ENCODE measurements at places on chromosomes 2 and 18. TPM values are rescaled to one million over a fixed set of nuclear protein-coding genes. Genes with fewer than 3 reads are reported as not detected.

Gene TSHZ1
- polyA plus RNA-seq = 5.5 TPM

Gene MRO
- 0.06 TPM for polyA plus RNA-seq

Gene EFHD1
- polyA plus RNA-seq = not detected

Gene FAM124B
- polyA plus RNA-seq = not detected

Gene TMEM178A
- polyA plus RNA-seq = 1.2 TPM

Gene PREPL
- polyA plus RNA-seq = 79.6 TPM

Gene CDH2
- 42.6 TPM for polyA plus RNA-seq

Gene SLC38A11
- polyA plus RNA-seq = 0.52 TPM

Gene ANKRD23
- polyA plus RNA-seq = 0.81 TPM

Gene HTR2B
- 1.2 TPM for polyA plus RNA-seq

Gene PTPRM
- polyA plus RNA-seq = 81.1 TPM

Gene PLCL1
- 0.22 TPM for polyA plus RNA-seq

DNA sequence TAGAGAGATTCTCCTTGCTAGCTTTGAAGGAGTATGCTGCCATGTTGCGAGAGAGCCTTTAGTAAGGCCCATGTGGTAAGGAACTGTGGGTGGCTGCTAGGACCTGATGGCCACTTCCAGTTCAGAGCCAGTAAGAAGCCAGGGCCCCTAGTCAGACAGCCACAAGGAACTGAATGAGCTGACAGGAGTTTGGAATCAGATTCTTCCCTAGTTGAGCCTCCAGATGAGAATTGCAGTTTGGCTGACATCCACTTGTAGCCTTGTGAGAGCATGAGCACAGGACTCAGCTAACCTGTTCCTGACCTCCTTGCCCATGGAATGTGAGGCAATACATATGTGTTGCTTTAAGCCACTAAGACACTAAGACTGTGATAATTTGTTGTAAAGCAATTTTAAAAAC lies 1.2 kb upstream of the WDR7 start:
- DNase-seq = no peak

DNA sequence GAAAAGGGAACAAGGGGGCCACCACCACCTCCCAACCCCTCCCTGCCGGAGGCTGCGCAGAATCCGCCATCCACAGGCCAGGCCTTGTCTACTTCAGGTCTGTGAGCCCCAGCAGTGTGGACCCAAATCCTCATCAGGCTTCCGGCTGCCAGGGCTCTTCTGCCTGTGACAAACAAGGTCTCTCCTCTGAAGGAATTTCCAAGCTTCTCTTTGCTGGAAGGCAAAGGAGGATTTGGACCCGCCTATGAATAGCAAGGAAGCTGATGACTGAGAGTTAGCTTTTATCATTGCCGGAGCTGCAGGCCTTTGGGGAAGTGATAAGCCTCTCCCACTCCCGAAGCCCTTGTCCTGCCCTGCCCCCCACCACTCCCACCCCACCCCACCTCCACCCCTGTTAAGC lies 93.7 kb upstream of the SH3BP4 start:
- DNase-seq = no peak

DNA sequence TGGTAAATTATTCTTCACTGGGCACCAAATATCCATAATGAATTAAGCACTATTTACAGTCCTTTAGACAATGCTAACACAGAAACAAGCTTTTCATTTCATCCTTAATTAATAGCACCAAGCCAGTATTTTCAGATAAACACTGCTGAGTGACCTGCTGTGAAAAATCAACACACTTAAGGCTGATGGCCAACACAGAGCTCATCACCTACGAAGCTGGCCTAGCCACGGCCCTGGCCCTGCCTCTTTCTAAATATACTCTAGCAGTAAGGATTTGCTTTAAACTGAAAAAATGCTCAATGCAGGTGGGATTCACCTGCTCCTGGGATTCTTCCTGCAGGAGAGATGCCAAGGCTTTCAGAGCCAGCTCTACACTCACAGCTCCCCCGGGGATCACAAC lies 18.4 kb downstream of the CYB5A start:
- no peak for DNase-seq

- no peak for DNase-seq
Measured at GRCh38 chr2:63555931-63556330, 32.3 kb downstream of the WDPCP start.

DNA sequence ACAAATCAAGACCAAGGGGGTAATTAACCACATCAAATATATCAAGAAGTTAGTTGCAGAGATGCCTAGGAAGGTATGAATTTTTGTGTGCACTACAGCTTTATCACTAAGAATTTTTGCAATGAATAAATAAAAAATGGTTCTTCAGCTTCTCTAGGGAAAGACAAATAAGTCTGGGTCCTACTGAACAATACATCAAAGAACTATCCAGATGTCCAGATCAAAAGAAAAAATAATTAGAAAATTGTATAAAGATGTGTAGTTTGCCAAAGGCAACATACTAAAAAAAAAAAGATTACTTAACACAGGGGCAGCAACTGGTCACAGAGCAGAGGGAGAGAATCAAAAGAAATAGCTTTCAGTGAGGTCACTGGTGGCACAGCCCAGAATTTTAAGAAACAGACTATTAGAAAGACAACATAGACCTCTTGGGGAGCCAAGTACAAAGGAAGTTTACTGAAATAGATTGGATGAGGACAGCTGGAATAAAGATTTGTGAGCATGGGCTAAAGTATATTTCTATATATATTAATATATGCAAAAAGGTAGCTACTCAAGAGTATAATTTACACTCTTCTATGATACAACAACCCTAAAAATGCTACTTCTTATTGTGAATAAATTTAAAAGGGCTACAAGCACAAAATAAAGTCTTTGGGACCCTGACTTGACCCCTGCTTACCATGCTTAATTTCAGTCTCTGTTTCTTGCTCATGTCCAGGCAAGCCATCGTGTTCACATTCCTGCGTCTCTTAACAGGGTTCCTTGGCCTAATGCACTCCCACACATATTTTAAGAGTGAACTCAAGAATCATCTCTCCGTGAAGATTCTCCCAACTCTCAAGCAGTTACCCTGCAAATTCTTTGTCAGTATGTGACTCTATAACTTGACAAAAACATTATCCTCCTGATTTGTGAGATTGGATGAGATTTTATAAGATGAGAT lies 99.0 kb upstream of the GRB14 start:
- DNase-seq = no peak

GRCh38 chr2:159476329-159476728 lies 140.0 kb downstream of the BAZ2B start:
- DNase-seq = no peak

GRCh38 chr2:176647325-176648165 lies 378.3 kb downstream of the MTX2 start:
- DNase-seq = no peak

DNA sequence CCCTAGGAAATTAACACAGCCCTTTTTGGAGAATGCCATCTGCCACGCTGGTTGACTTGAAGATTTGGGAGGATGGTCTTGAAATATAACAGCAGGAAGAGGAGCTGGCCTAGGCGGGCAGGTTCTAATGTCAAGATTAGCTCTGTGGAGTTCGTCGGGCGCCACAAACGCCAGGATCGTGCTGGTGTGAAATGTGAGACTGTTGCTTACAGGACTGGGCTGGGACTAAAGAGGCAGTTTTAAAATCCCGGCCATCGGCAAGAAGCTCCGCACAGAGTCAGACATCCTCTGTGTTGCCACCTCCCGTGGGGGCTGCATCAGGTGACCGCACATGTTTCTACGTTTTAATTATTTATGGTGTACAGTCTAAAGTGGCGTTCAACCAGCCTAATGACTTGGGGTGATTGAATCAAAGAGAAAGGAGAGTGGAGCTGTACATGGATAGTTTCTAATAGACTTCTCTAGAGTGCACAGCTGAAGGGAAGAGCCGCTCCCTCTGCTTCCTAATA lies 99.4 kb upstream of the BCL11A start:
- no peak for DNase-seq

GRCh38 chr18:76391746-76392145 lies 103.3 kb downstream of the ZNF516 start:
- no peak for DNase-seq

DNA sequence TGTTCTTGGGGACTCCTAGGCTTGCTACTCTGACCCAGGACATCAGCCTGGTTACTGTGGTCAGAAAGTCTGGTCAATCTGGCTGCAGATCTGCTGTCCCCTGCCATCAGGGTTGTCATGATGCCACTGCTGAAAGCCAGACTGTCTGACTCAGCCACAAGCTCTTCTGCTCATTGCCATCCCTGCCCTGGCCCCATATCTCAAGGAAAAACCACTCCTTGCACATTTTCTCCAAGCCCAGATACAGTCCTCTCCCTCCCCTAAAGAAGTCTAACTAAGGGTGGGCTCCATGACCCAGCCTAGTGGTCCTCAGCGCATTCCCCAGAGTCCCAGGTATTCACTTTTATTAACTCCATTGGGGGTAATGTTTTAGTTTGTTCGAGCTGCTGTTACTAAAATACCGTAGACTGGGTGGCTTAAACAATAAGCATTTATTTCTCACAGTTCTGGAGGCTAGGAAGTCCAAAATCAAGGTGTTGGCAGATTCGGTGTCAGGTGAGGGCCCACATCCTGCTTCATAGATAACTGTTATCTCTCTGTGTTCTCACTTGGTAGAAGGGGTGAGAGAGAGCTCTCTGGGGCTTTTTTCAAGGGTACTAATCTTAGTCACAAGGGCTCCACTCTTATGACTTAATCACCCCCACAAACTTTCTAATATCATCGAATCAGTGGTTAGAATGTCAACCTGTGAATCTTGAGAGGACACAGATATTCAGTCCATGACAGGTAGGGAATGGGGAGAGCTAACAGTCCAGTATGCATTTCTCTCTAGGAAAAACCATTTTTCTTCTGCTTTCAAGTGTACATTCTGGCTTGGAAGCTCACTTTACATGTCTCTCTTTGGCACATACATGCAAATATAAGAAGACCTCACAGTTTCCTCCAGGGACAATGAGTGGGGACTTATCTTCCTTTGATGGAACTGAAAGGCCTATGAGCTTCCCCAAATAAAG lies 94.8 kb upstream of the CXCR4 start:
- DNase-seq = no peak

DNA sequence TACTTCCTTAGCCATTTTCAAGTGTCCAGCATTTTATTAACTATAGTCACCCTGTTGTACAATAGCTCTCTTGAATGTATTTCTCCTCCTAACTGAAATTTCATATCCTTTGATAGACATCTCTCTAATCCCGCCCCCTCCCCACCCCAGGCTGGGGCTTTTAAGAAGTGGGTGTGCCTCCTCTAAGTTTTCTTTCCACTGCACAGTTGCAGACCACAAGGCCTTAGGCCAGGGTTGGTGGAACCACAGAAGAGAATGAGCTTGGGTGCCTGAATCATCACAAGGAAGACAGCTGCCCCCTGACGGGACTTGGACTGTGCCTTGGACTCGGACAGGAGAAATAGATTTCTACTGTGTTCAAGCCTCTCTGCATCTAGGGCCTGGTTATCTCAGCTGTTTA lies 193.4 kb downstream of the HAUS1 start:
- DNase-seq = no peak

DNA sequence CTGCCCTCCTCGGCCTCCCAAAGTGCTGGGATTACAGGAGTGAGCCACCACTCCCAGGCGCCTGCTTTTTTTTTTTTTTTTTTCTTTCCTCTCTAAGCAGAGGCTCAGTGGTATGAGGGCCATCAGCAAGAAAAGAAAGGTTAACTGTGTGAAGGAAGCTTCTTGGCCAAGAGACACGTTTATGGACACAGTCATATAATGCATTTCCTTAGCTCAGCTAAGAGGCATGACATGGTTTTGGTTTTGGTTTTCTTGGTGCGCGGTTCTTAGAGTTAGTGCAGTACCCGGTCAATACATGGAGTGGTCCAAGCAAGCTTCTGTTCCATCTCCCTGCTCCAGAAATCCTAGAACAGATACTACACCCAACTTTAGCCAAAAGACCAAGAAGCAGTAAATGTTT lies 42.6 kb downstream of the RALBP1 start:
- DNase-seq = no peak

DNA sequence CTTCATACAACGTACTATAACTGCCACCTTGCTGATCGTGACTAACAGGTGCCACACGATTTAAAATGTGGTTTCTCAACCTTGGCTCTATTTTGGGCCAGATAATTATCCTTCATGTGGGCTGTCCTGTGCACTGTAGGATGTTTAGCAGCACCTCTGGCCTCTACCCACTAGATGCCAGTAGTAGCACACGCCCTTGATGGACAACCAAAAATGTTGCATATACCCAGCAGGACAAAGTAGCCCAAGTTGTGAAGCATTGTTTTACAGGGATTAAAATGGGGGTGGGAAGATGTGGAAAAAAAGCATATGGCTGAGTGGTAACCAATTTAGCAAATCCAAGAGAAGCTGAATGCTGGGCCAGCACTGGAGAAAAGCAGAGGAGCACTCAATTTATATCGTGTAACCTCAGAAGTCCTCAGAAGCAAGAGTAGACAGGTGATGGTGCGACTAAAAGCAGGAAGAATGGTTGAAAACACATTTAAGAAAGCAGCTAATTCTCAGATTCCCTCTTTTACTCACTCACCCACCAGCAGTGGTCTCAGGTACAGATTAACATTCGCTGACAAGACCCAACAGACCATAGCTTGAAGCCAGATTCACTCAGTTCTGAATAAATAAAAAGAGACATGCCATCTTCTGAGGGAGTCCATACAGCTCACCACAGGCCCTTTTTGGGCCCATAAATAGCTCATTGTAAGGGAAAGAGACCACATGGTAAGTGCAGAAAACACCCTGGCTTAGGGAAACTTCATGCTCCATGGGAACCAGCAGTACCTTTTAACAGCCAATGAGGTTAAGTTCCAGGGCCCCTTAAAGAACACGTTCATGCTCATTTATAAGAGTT lies 50.6 kb downstream of the RAPH1 start:
- DNase-seq = no peak

- DNase-seq = no peak
Measured at GRCh38 chr2:241215421-241215820, 26.9 kb downstream of the ANO7 start.

GRCh38 chr2:242085941-242086621 lies 216.6 kb downstream of the RTP5 start:
- DNase-seq = no peak

DNA sequence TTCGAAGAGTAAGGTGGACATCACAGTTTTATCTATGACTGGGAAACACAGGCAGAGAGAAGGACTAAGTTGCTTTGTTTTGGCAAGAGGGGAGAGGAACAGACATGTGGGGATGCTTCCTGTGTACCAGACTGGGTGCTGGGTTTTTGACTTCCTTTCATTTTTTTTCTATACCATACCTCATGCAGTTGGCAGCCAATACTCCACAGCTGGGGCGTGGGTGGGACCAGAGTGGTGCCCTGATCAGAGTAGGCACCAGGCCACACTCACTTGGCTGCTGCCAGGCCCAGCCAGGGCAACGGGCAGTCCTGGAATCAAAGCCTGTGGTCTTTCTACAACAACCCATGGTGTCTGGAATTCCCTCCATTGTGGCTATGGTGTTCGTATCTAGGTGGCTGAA lies 45.2 kb downstream of the SH3RF3 start:
- no peak for DNase-seq

GRCh38 chr2:79862756-79863155 lies 349.9 kb downstream of the CTNNA2 start:
- DNase-seq = no peak

GRCh38 chr2:233217892-233218377 lies 33.5 kb upstream of the ATG16L1 start:
- DNase-seq = no peak
